ENCODE measurements at places on chromosomes 2 and 18. TPM values are rescaled to one million over a fixed set of nuclear protein-coding genes. Genes with fewer than 3 reads are reported as not detected.

- DNase-seq = no peak
Observed at GRCh38 chr2:236712304-236712703, 142.7 kb downstream of the ACKR3 start.

The PTH2R gene
- not detected for total RNA-seq

The SLC23A3 gene
- 2.8 TPM for total RNA-seq

DNA sequence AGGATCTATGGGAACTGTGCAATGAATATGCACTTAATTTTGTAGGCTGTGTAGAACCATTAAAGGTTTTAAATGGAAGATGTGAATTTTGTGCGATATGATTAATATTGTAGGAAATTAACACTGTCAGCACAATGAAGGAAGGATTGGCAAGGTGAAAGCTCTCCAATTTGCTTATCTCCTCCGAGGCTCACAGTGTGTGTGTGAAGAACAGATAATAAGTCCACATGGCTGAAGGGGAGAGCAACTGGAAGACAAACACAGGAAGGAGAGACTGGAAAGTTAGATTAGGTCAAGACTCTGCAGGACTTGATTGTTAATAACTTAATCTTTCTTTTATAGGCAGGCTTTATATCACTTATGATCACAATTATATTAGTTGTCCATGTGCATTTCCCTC lies 269.7 kb upstream of the VRK2 start:
- no peak for DNase-seq

The MOGAT1 gene
- not detected for total RNA-seq

The ANO7 gene
- total RNA-seq = 0.12 TPM

The RGPD6 gene
- total RNA-seq = 7.7 TPM

The FAM110C gene
- total RNA-seq = 0.22 TPM

DNA sequence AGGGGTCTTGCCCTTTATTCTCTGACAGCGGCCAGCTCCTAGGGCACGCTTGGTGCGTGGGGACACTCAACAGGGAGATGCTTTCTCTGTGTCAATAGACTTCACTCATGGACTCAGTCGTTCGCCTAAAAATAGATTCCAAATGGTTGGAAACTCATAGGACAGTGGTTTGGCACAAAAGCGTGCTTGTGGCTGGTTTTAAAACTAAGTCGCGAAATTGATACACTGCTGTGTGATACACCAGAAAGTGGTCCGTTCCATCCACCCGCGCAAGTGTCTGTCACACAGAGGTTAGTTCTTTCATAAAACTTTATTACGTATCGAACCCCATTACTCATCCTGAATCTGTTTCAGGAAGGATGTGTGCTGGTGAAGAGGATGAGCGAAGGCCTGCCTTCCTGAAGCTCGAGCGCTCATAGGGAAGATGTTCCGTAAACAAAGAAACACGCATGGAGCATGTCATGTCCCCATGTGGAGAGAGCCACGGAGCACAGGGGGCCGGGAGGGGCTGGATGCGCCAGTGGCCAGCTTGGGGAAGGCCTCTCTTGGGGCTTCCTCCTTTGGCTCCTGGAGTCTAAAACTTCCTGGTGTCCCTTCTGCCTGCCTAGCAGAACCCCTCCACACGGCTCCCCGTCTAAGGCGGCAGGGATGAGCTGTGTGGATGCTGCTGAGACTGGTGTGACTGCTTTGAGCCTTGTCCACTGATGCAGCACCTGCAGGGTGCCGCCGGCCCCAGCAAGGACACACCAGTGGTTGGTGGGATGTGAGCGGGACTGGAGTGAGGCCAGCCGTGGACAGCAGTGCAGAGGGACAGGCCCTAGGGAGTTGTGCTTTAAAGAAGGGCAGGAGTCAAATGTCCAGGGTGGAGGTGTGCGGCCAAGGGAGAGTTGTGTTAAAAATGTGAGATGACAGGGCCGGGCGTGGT lies 207.2 kb downstream of the GBX2 start:
- no peak for DNase-seq

GRCh38 chr2:222261504-222261903 lies 37.3 kb downstream of the PAX3 start:
- DNase-seq = no peak
